ENCODE measurements at places on chromosomes 7 and 10.

- DNase-seq: no peak
Observed at GRCh38 chr7:27747589-27748368, 7.8 kb downstream of the TAX1BP1 start.

DNA sequence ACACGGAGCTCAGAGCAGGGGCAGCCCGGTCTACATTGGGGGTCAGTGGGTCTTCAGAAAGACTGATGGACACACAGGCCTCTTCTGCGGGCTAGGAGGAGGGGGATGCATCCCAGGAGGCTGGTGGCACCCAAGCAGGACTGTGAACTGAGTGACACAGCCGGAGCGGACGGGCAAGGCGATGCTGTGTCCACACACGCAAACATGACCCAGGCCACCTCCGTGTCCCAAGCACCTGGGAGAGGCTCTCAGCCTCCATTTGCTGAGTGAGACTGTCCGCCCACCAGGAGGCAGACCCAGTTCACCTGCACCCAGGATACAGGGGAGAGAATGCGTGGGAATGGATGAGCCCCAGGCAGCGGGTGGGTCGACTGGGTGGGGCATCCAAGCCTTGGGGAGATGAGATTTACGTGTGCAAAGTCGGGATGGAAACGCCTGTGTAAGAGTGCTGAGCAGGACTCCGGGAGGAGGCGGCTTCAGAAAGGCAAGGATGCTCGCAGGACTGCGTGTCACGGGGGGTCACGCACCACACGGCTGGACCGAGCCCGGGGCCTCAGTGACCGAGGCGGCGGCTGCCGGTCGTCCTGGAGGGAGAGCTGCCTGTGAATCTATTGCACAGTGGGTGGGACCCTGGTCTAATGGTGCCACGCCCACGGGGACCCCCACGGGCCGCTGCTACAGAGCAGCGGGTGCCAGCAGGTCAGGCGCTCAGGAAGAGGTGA, 262.8 kb downstream of the ADARB2 start:
- DNase-seq: no peak

DNA sequence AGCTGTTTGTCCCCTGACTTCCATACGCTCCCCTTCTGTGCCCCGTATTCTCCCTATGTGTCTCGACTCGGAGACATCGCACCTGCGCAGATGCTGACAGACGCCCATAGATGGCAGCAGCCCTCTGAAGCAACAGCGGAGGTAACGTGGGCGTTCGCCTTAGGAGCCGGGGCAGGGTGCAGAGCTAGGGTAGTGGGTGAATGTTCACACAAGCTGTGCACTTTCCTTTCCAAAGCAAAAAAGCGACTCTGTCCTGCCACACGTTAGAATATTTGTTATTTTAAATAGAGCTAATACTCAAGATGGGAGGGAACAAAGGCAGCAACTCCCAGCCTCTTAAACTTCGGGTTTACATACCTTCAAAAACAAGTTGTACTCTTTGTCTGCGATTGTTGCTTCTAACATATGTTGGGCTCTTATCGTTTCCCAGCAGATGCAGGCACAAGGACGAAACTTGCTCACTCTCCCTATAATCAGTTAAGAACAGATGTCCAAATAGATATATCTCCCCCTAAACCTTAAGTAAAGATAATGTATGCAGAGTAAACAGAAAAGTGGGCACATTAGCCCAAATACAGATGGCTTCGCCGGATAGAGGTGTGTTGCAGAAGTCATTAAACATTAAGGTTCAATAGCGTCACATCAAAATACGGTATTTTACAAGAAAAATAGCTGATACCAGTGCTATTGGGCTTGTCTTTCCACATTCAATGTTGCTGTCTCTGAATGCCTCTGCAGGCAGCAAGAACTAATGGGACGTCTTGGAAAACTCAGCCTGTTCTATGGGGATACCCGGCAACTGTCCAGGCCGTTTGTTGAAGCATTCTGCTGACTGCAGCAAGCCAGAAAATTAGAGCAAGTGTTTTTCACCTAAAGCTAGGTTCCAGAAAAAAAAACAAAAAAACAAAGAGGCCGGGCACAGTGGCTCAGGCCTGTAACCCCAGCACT, 340.3 kb upstream of the PRKCQ start:
- DNase-seq: peak; percentile 78

DNA sequence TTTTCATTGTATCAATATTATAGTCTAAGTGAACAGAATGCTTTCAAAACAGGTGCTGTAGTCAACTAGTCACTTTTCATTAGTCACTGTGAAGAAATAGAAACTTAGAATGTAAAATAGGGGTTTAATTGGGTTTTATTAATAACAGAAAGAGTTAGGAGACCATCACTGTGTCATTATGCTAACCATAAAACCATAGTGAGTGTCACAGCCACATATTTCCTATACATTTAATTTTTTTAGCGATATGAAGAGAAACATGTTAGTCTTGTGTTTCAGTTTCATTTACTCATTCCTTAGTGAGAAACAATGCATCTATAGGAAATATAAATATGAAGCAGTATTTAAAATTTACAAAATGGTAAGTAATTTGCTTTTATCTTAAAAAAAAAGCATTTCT, 22.2 kb downstream of the SPAG6 start:
- DNase-seq: no peak

DNA sequence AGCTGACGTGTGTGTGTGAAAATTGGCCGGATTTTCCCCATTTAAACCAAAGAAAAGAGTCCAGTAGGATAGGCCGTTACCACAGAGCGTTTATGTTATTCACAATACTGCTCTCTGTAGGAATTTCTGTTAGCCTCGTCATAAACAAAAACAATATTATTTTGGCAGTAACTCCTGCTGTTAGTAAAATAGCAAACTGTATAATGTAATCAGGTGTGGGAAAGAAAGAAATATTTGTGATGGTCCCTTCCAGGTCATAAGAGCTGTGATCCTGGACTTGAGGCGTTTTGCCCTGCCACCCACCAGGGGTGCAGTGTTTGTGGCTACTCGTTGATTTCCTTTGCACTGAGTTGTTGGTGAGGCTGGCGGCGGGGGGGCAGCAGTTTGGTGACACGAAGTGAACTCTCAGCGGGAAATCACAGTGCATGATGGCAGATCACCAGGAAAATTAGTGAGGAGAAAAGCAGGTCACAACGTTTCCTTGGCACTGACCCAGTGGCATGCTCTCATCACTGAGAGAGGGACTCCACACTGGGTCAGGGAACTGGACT, 2.8 kb downstream of the EEPD1 start:
- DNase-seq: no peak

GRCh38 chr10:119029613-119030420, at the start of gene NANOS1:
NANOS1 (plus strand) TSS chr10:119029714; CDS start chr10:119029802, 88 bp downstream.
- DNase-seq: peak; percentile 4

DNA sequence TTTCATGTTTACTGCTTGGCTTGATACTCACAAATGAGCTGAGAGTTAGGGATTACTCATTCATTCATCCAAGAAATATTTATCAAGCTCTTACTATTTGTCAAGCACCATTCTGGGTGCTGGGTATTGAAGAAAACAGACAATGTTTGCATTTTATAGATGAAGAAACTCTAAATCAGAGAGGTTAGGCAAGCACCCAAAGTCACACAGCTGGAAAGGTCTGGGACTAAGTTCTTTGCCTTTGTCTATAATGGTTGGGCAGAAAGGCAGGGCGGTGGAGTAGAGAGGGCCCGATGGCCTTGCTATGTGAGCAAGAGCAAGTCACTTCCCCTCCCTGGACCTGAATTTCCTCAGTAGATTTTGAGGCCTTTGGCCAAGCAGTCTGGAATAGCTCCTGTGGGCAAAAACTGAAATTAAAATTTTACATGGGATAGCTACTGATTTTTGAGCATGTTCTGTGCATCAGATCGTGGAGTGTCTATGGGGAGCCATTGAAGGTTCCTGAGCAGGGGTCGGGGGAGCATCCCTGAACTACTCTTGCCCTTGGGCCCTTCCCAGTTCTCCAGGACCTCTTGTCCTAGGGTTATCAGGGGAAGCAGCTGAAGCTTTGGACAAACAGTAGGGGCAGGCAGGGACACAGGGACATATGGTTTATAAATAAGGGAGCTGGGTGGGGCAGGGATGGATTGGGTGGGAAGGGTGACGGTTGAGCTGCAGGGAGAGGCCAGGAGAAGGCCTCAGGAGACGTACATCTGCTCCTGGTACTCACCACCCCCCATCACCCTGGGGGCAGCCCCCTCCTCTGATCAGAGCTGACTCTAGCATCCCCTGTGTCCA, 23.3 kb downstream of the AQP1 start:
- DNase-seq: no peak

GRCh38 chr10:17742918-17743317, 9.1 kb upstream of the TMEM236 start:
- peak; percentile 33 for DNase-seq

GRCh38 chr7:157021071-157021870, 10.8 kb upstream of the MNX1 start:
- no peak for DNase-seq

DNA sequence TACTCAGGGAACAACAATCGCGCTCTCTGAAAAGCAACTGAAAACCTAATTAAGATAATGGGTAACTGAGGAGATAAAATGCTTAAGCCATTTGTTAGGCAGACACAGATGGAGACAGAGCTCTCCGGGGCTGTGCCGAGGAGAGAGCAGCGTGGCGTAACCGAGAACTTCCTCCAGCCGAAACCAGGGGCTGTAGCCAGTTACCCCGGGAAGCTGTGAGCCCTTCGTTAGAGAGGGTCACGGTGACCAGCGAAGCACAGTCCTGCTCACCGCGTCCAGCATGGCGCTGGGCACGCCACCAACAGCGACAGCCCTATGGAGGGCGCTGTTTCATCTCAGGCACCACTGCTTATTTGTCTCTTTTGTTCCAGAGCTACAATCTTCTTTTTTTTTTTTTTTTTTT, 16.1 kb downstream of the PAPOLB start:
- no peak for DNase-seq

- no peak for DNase-seq
Observed at GRCh38 chr10:128140425-128140824, 14.2 kb upstream of the MKI67 start.

DNA sequence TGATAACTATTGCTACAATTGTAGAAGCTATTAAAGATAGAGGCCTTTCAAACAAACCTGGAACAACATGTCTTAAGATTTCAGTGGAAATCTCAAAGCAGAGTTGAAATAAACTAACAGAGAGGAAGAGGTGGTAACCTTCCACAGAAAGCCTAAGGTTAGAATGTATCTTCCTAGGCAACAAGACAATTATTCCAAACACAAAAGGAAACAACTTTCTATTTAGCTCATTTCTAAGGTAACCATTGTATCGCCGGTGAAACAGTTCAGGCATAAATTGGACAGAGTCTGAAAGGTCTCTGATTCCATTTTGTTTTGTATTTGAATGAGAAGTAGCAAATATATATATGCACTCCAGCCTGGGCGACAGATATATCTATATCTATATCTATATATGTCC, 30.7 kb upstream of the HYCC1 start:
- DNase-seq: no peak

DNA sequence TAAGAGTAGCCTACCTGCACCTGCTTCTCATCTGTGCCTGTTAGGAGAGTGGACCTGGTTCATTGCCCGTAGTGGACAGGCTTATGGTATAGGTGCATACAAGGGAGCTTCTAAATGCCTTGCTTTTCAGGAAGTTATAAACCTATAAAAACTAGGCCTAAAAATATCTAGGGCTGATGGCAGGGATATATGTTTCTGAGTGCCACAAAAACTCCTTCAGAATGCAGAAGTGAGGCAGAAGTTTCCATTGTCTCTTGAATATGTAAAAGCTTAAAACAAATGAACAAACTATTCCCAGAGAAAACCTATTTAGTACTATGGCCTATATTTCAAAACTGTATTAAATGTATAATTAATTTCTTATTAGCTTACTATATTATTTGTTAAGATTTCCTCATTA, 91.8 kb downstream of the RNLS start:
- no peak for DNase-seq

GRCh38 chr10:123852411-123852951, 39.1 kb downstream of the CPXM2 start:
- DNase-seq: no peak

- no peak for DNase-seq
Observed at GRCh38 chr7:155556763-155557162, 10.4 kb upstream of the CNPY1 start.

DNA sequence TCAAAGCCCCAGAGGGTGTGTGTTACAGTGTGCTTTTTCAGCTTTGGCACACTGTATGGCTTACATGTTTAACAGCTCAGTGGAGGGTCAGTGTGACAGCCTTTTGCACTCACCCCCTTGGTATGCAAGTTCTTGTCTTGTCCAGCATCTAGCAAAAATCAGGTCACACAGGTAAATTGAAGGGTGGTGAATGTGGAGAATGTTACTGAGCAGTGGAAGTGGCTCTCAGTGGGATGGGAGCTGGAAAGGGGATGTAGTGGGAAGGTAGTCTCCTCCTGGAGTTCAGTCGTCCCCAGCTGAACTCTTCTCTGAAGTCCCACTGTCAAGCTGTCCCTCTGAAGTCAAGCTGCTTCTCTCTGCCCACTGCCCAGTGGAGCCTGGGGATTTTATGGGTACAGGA, 21.0 kb upstream of the C10orf90 start:
- DNase-seq: no peak

GRCh38 chr10:116184512-116184794, 88.6 kb downstream of the GFRA1 start:
- no peak for DNase-seq

- no peak for DNase-seq
Observed at GRCh38 chr7:1274121-1274875, 41.6 kb downstream of the UNCX start.

- no peak for DNase-seq
Observed at GRCh38 chr7:74212661-74213060, 2.9 kb downstream of the LAT2 start.

GRCh38 chr7:117872561-117873309, 506 bp downstream of the CTTNBP2 start:
- no peak for DNase-seq

DNA sequence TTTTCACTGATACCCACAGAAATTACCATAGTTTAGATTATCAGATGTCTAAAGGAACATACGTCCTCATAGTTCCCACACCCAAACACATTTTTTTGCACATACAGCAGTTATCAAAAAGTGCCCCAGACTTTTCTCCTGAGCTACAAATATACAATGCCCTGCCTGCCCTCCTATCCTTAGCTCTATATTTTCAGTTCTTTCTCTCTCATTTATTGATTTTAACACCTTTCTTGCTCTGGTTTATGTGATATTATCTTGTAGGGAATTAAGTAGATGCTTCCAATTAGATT, 25.1 kb upstream of the SGMS1 start:
- no peak for DNase-seq

DNA sequence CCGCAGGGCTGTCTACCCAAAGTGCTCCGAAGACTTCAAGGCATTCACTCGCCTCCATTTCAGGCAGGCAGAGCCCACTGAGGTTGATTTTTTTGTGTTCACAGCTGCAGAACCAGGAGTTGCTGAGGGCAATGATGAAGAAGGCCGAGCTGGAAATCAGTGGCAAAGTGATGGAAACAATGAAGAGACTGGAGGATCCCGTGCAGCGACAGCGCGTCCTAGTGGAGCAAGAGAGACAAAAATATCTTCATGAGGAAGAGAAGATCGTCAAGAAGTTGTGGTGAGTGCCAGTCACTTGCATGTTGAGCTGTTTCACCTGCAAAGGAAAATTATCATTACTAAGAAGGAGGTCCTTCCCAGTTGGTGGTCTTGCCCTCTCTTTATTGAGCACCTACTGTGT, 210.5 kb downstream of the ARHGAP21 start:
- DNase-seq: no peak
